ENCODE measurements at places on chromosomes 16 and 17.

- DNase-seq = no peak
These were observed 723.9 kb downstream of the MAF start for GRCh38 chr16:78876671-78877070.

GRCh38 chr17:40122999-40123810 lies 1.4 kb downstream of the MSL1 start:
- DNase-seq = no peak

- no peak for DNase-seq
These were observed 12.0 kb downstream of the CHST6 start for GRCh38 chr16:75483222-75483621.

GRCh38 chr17:76371656-76372628 lies 12.5 kb upstream of the SPHK1 start:
- no peak for DNase-seq

GRCh38 chr17:42325026-42325425 lies 36.7 kb downstream of the STAT5A start:
- no peak for DNase-seq

- peak; percentile 98 for DNase-seq
These were observed at the start of gene PCTP for GRCh38 chr17:55750750-55751657. PCTP (plus strand) TSS chr17:55751051; CDS start chr17:55751104, 53 bp downstream.

GRCh38 chr16:89378947-89379771 lies 111.2 kb downstream of the ANKRD11 start:
- no peak for DNase-seq

DNA sequence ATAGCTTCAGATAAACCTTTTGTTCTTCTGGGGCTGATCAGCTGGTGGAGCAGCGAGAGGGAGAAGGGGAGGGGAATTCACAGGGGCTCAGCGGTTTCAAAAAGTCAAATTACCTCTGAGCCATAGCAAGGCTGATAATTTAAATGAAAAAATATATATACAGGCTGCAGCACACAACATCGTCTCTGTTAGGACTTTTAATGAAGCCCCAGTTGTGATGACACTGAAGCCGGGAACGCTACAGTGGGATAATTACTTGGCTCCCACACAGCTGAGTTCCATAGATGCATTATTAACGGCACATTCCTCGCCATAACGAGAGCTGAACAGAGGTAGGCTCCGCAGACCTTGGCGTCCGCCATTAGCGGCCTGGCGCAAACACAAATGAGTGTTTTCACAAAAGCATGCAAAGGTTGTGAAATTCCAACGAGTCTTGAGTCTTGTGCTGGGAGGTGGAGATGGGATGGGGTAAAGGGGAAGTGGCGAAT lies 216.0 kb downstream of the C16orf78 start:
- DNase-seq = no peak

DNA sequence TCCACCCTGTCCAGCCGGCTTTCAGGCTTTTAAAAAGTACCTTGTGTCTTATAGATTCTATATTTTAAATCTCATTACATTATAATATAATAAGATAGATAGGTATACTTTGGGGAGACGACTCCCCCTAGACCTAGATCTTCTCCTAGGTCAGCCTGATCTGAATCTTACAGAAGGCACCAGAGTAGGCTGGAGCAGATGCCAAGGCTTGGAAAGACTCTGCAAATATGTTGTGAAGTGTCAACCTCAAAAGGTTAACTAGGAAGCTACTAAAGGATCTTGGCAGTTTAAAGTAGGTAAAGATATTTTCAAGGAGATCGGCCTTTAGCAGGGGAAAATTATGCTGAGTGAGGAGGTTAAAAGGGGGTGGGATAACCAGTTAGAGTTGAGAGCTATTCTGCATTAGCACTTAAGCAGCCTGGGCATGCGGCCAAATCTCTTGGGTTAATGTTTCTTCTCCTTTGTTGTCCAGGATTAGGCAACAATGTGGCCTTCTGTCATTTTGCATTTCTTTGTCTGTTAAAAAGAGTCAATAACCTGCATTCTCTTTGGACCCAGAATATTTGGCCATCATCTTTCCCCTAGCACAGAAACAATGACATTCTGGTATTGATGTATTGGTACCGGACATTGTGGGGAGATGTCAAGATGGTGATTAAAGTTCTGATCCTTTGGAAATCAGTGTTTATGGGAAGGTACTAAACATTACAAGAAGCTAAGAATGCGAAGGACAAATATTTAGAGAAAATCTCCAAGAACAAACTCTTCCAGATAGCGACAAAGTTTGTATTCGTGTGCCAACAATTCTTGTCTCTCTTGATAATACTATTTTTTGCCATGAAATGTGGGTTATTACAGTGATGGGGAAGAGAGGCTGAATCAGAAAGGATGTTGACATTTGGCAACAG lies 51.2 kb upstream of the DHX40 start:
- peak; percentile 96 for DNase-seq

All from suppressor macrophage (primary cell).